Glutamatergic neuron (in vitro differentiated cells): ENCODE measurements at places on chromosomes 7 and 10.
A peak's percentile ranks its signal among the peaks of the same experiment; 100 is the strongest.

DNA sequence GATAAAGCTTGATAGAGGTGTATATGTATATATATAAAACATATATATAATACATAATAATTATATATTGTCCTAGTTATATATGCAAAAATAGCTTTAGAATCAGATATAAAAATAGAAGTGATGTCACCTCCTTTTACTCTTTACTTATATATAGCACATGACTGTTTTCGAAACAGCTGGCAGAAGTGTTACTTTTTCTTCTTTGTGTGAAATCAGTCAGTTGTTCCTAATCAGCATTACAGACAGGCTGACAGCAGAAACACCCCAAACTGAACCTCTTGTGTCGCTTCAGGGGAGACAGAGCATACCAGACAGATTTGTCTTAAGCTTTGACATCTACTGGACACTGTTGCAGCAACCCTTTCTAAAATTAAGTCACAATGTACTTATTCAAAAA lies 684.9 kb upstream of the CELF2 start:
- DNase-seq, result no peak

DNA sequence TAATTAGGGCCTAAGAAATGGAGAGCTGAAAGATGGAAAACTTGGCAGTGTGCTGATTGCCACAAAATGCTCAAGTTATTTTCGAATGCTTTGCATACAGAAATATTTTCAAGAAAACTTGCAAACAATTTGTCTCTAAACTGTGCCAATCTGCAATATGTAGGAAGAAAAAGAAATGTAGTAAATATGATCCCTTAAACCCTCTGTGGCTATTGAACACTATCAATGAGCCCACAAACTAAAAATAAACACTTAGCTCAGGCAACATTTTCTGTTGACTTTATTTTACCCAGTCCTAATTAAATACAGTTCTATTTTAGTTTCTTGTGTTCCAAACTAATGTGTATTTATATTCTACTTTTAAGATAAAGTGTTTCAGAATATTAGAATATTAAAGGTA lies 342.1 kb downstream of the SEMA3D start:
- DNase-seq, result no peak

GRCh38 chr7:34042406-34042805 lies 137.1 kb downstream of the BMPER start:
- no peak for DNase-seq

GRCh38 chr10:25304606-25305005 lies 129.8 kb downstream of the GPR158 start:
- no peak for DNase-seq

- DNase-seq, result no peak
Measured at GRCh38 chr7:111238886-111239285, 148.0 kb downstream of the LRRN3 start.

DNA sequence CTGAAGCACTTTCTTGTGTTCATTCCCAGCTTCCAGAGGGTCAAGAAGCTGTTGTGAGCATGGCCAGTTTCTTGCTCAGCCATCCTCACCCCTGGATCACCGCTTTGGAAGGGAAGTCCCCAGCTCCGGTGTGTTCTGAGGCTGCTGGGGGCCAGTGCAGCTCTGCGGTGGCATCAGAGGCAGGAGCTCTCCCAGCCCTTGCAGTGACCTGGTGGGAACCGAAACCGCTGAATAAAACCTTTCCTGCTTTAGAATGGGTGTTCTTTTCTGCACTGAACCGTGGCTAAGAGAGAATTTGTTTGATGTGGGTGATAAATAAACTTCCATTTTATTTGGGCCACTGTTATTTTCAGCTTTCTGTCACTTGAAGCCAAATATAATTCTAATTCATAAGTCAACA lies 450.9 kb upstream of the VSTM2A start:
- no peak for DNase-seq

DNA sequence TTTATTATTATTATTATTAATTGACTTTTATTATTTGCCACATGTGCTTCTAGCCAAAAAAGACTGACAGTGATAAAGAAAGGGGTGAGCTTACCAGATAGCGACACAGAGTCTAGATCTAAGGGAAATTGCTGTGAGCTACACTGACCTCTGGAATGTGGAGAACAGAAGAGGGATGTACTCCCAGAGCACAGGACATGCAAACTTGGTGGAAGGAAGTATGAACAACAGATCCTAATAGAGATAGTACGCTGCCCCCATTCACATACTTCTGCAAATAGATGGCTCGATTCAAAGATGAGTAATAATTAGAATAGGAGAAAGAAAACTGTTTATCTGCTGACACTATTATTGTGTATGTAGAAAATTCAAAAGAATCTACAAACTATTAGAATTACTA lies 109.3 kb upstream of the HPS1 start:
- DNase-seq, result no peak

DNA sequence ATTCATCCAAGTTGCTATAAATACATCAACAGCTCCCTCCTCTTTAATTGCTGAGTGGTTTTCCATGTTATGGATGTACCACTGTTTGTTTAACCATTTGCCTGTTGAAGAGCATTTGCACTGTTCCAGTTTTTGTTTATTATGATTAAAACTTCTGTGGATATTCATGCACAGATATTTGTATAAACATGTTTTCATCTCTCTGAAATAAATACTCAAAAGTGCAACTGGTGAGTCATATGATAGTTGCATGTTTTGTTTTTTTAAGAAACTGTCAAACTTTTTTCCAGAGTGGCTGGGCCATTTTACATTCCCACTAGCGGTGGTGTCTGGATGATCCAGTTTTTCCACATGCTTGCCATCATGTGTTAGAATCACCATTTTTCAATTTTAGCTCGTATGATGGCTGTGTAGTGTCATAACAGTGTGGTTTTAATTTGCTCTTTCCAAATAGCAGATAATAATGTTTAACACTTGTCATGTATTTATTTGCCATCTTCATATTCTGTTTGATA lies 33.6 kb downstream of the MEOX2 start:
- no peak for DNase-seq

GRCh38 chr7:26534649-26535482 lies 243.2 kb downstream of the SNX10 start:
- DNase-seq, result no peak

DNA sequence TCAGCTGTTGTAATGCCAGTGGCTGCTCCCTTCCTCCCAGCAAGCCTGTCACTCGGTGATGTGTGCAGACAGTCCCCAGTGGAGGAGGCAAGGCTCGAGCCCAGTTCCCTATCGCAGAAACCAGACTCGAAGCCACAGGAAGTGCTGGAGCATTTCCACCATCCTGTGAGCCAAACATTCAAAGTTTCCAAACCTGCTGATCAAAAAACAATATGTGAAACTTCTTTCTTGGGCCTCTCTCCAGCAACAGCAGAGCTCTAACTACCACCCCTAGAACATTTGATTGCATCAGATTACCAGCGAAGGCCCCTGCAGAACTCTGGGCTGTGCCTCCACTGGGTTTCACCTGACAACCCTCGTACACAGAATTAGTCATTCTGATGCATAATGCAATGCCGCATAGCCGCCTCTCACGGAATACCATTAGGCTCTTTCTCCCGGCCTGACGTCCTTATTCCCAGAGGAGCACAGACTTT lies 94.0 kb downstream of the ELMO1 start:
- DNase-seq, result no peak

DNA sequence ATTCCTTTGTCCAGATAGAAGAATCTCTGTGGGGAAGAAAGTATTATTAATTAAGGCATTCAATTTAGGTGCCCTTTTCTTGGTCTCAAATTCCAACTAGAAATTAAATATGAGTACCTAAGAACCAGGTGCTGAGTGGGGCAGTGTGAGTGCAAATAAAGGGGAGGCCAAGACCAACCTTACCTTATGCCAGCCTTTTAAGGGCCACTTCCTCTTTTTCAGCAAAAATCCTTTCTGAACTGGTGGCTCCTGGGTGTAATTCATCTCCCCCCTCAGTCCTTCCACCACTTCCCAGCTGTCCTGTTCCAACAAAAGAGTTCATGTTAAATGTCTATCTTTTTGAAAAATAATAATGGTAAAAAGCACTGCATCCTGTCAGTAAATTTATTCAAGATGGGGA lies 108.2 kb downstream of the OSBPL3 start:
- no peak for DNase-seq

DNA sequence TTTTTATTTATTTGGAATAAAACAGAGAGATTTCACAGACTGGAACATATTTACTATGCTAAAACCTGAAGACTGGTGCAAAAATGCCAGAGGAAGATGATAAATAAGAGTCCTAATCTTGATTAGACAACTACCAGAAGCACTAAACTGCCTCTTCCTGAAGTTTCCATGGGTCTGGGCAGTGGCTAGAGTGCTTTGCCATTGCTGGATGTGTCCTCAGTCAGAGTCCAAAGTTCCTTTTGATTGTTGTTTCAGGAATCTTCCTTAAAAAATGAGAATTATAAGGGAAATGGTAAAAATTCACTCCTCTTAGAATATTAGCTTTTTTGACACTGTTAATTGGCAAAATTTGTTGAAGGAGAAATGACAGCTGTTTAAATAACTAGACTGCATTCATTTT lies 86.3 kb upstream of the AHR start:
- DNase-seq, result no peak

GRCh38 chr10:34280599-34281374 lies 534.3 kb downstream of the PARD3 start:
- DNase-seq, result no peak

- DNase-seq, result no peak
Measured at GRCh38 chr10:71516890-71517289, 120.2 kb downstream of the CDH23 start.

DNA sequence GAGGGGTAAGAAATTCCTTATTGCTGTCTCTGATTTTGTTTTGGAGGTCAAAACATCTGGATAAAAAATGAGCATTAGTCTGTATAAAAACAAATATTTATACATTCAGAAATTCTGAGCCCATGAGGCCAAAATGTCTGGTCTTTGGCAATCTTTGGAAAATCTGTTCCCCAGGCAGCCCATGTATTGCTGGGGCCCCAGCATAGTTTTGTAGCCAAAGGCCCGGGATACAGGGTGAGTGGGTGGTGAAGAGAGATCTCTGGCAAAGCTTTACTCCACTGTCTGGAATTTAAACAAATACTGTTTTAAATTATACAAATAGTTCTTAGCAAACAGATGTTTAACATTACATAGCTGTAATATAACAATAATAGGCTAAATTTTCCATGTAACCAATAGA lies 134.7 kb upstream of the GALNT17 start:
- no peak for DNase-seq

- no peak for DNase-seq
Measured at GRCh38 chr10:114795039-114795438, 26.5 kb upstream of the FHIP2A start.

DNA sequence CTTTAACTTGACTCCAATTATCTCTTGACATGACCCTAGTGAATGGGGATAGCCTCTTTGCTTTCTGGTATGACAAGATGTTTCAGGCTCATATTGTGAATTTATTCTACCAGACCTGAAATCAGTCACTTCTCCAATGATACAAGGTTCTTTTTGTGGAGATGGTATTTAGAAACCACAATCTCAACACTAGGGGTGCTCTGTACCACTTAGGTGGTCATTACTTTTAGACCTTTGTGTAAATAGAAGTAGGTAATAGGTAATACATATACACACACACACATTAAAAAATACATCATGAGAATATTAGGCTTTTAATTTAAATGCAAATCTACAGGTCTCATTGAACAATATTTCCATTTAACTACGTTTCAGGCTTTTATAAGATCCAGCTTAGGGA lies 199.0 kb upstream of the RHOBTB1 start:
- DNase-seq, result no peak

- no peak for DNase-seq
Measured at GRCh38 chr10:71636588-71636987, 83.0 kb downstream of the C10orf105 start.

DNA sequence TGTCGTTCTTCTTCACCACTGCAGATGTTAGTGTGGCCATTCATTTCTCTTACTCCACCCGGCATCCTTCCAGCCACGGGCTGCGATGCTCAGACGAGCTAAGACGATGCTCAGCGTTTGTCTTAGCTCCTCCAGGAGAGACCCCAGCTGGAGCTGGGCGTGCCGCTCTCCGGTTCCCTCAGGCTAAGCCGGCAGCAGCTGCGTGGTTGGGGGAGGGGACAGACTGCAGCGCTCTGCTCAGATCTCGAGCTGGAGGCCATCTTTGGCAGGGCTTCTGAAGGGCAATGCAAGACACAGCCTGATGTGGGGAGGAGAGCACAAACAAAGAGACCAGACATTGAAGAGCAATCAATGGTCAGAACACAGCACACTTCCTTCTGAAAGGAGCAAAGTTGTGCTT lies 4.8 kb downstream of the INA start:
- peak; percentile 97 for DNase-seq

DNA sequence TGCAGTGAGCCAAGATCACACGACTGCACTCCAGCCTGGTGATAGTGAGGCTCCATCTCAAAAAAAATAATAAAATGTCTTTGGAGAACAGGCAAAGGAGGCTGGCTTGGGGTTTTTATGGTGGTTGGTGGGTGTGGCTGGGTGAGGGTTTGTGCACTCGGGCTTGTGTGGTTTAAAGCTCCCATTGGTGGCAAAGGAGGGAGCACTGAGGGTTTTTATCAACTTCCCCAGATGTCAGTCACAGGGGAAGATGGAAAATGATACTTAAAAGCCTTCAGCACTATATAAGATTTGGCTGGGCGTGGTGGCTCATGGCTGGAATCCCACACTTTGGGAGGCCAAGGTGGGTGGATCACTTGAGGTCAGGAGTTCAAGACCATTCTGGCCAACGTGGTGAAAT lies 16.3 kb upstream of the RNF216 start:
- DNase-seq, result no peak

GRCh38 chr7:77702968-77703472 lies 6.8 kb downstream of the RSBN1L start:
- DNase-seq, result no peak

GRCh38 chr10:107164992-107165391 lies 486 bp upstream of the SORCS1 start:
- no peak for DNase-seq

GRCh38 chr7:44958645-44959344 lies 20.0 kb downstream of the MYO1G start:
- DNase-seq, result no peak

DNA sequence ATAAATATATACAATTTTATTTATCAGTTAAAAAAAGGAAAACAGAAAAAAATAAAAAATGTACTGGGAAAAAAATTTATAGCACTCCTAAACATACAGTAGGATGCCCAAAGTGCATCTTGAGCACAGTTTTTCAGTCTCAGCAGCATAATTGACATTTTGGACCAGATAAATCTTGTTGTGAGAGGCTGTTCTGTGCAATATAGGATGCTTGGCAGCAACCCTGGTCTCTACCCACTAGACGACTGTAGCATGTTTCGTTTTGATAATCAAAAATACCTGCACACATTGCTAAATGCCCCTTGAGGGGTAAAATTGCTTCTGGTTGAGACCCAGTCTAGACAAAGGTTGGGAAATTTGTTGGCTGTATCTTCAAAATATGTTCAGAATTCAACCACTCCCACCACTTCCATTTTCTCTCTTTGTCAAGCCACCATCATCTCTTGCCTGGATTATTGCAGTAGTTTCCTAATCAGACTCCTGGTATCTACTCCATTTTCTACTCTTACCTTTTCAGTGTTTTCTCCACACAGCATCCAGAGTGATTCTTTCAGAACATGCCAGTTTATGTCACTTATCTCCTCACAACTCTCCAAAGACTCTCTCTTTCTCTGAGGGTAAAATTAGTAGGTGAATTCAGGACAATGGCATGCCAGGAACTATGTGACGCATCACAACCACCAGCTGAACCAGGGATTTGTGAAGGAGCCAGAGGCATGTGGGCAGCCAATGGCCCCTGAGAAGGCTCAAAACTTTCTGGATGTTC lies 91.4 kb downstream of the GPR85 start:
- no peak for DNase-seq

- no peak for DNase-seq
Measured at GRCh38 chr10:1395025-1395480, 338.9 kb downstream of the WDR37 start.

- no peak for DNase-seq
Measured at GRCh38 chr10:133327651-133328357, 8.9 kb downstream of the CALY start.
